ENCODE measurements at places on chromosomes 7 and 10.

- no peaks in the 10 kb centered on the region for H3K36me3 ChIP-seq
- no peak overlapping the region for H3K27ac ChIP-seq
- no peaks in the 10 kb centered on the region for H3K27me3 ChIP-seq
- DNase-seq = no peak
Observed at GRCh38 chr10:116269619-116270018, 3.4 kb downstream of the GFRA1 start.

DNA sequence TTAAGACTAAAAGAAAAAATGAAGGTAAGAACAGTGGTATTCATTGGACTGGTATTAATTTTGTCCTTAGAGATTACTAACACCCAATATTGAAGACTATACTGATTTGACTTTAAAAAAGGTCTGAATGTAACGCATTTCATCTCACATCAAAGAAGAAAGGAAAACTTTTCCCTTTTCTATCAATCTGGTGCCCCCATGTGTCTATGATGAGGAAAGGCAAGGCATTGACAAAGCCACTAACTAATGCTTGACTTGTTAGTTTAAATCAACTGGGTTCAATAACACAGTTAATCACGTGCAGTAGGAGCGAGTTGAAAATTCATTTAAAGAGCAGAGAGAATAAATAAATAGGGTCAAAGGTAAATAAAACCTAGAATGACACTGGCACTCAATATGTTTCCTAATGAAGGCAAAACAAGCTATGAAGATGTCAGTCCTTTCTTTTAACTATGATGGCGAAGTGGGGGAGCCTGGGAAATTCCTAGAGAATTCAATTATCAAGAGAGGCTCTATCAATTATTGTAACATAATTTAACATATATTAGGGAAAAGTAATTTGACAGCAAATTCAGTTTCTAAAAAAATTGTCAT, 180.9 kb downstream of the ANK3 start:
- no peak overlapping the region for H3K27ac ChIP-seq
- no peaks in the 10 kb centered on the region for H3K27me3 ChIP-seq
- H3K4me3 ChIP-seq = no peak overlapping the region
- H3K4me1 ChIP-seq = no peaks in the 10 kb centered on the region
- DNase-seq = no peak
- no peaks in the 10 kb centered on the region for H3K36me3 ChIP-seq

- H3K4me3 ChIP-seq = no peak overlapping the region
- no peaks in the 10 kb centered on the region for H3K4me1 ChIP-seq
- no peaks in the 10 kb centered on the region for H3K27me3 ChIP-seq
- no peak overlapping the region for H3K27ac ChIP-seq
Observed at GRCh38 chr7:34109936-34110780, 204.8 kb downstream of the BMPER start.

DNA sequence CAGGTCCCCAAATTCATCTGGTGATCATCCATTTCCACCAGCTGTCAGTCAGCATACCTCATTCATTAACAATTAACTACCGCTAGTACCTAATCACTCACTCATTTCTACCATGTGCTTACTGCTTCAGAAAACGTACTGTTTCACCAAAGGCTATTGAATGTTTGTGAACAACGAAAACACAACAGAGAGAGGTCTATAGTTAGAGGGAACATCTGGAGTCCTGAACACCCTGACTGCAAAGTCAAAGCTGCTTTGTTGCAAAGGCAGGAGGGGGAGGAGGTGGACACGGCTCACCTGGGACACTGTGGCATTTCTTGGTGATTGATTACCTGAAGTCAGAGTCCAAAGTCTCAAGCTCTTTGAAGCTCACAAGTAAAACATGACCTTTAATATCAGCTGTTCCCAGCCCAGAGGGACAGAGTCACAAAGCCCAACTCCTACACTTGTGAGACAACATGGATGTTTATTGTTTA, 342.3 kb upstream of the ADARB2 start:
- H3K4me1 ChIP-seq = no peaks in the 10 kb centered on the region
- DNase-seq = no peak
- no peaks in the 10 kb centered on the region for H3K27me3 ChIP-seq
- no peaks in the 10 kb centered on the region for H3K36me3 ChIP-seq

DNA sequence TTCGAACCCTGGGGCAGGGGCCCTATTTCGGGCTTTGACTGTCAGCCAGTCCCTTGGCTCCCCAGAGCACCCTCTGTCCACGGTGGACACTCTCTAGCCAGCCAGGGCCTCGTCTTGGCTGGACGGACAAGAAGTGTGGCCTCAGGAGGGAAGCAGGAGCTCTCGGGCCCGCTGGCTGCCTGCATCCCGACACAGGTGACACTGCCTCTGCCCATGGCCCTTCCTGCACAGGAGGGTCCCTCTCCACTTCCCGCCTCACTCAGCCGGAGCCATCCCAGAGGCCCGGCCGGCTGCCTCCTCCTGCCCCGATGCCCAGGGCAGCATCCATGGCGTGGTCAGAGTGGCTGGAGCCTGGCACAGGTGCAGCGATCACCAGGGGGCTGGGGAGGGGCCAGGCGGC, 7.9 kb downstream of the ADGRA1 start:
- no peaks in the 10 kb centered on the region for H3K4me1 ChIP-seq
- H3K27ac ChIP-seq = no peak overlapping the region
- no peaks in the 10 kb centered on the region for H3K27me3 ChIP-seq
- H3K4me3 ChIP-seq = no peak overlapping the region
- DNase-seq = no peak

- DNase-seq = peak; percentile 29
- H3K27ac ChIP-seq = peak overlapping the region; percentile 93
- H3K36me3 ChIP-seq = no peaks in the 10 kb centered on the region
- peak overlapping the region; percentile 62 for H3K4me3 ChIP-seq
Observed at GRCh38 chr10:119177708-119178371, 772 bp downstream of the PRDX3 start.

DNA sequence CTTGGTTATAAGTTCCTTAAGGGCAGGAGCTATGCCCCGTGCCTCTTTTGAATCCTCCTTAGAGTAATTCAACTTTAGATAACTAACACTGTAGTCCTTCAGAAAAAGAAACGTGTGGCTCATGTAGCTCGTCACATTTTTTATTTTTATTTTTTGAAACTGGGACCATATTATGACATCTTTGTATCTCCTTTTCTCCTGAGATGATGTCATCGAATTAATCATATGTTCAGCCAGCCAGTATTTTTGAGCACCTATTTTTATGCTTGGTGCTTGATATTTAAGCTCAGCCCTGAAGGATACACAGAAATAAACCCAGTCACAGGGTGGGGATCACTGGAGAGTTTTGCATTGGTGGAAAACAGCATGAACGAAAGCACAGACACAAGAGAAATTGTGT, 22.6 kb upstream of the CELF2 start:
- no peaks in the 10 kb centered on the region for H3K4me1 ChIP-seq
- no peak overlapping the region for H3K4me3 ChIP-seq
- H3K36me3 ChIP-seq = no peaks in the 10 kb centered on the region
- H3K27ac ChIP-seq = no peak overlapping the region
- DNase-seq = no peak

GRCh38 chr10:70162151-70162891, 8.0 kb downstream of the SAR1A start:
- peaks cover 4% of the 10 kb centered on the region for H3K4me1 ChIP-seq
- no peak overlapping the region for H3K27ac ChIP-seq
- no peaks in the 10 kb centered on the region for H3K27me3 ChIP-seq
- no peak for DNase-seq

DNA sequence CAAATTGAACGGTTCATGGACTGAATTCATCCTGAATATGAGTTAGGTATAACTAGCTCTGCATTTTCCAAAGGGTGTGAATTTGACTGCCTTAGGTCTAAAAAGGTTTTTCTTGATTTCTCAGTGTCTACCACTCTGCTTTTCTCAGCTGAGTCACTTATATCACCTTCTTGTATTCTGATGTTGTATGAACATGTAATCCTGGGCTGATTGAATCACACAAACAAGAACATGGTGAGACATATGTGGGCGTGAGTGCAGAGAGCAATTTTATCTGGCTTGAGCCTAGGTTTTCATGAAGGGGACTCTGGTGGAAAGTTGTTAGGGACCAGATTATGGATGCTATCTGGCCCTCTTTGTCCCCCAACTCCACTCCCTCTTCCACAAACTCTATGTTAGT, 239.8 kb downstream of the SUGCT start:
- no peak overlapping the region for H3K4me3 ChIP-seq
- no peak overlapping the region for H3K27ac ChIP-seq
- H3K4me1 ChIP-seq = no peaks in the 10 kb centered on the region
- H3K27me3 ChIP-seq = no peaks in the 10 kb centered on the region
- no peaks in the 10 kb centered on the region for H3K36me3 ChIP-seq
- DNase-seq = no peak

DNA sequence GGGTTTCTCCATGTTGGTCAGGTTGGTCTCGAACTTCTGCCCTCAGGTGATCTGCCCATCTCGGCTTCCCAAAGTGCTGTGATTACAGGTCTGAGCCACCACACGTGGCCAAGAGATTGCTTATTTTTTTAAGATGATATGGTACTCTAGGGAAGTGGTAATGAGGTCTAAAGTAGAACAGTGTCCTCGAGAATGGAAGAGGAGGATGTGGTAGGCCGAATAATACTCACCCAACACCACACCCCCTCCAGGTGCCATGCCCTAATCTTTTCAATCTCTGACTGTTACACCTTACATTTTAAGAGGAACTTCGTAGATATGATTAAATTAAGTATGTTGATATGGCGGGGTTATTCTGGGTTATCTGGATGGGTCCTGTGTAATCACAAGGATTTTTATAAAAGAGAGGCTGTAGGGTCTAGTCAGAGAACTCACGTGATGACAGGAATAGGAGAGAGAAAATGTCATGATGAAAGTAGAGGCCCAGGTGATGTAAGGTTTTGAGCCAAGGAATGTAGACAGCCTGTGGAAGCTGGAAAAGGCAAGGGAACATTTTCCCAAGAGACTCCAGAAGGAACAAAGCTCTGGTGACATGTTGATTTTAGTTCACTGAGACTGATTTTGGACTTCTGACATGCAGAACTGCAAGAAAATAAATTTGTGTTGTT, 29.5 kb downstream of the CDK13 start:
- no peaks in the 10 kb centered on the region for H3K4me1 ChIP-seq
- no peak for DNase-seq
- H3K36me3 ChIP-seq = no peaks in the 10 kb centered on the region
- no peaks in the 10 kb centered on the region for H3K27me3 ChIP-seq
- no peak overlapping the region for H3K27ac ChIP-seq

- no peaks in the 10 kb centered on the region for H3K4me1 ChIP-seq
- H3K36me3 ChIP-seq = no peaks in the 10 kb centered on the region
- H3K27me3 ChIP-seq = no peaks in the 10 kb centered on the region
Observed at GRCh38 chr10:95742485-95742884, 13.5 kb upstream of the ENTPD1 start.

DNA sequence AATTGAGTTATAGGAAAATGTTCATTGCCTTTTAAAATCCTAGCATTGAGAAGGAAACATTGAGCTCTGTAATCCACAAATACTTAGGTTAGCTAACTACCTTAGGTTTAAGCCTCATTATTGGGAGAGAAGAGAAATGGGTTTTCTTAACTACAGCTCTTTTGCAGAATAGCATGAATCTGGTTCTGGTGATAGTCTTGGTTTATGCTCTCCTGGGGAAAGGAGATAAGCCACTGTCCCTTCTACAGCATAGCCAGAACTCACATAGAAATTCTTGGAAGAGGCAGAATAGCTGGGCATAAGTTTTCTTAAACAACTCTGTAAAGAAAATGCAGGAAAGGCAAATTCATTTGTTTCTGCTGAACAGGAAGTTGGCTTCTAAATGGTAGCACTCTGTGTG, 378.6 kb upstream of the CHRM2 start:
- no peak overlapping the region for H3K4me3 ChIP-seq
- H3K27me3 ChIP-seq = no peaks in the 10 kb centered on the region
- no peaks in the 10 kb centered on the region for H3K4me1 ChIP-seq
- no peak overlapping the region for H3K27ac ChIP-seq
- DNase-seq = no peak
- no peaks in the 10 kb centered on the region for H3K36me3 ChIP-seq

DNA sequence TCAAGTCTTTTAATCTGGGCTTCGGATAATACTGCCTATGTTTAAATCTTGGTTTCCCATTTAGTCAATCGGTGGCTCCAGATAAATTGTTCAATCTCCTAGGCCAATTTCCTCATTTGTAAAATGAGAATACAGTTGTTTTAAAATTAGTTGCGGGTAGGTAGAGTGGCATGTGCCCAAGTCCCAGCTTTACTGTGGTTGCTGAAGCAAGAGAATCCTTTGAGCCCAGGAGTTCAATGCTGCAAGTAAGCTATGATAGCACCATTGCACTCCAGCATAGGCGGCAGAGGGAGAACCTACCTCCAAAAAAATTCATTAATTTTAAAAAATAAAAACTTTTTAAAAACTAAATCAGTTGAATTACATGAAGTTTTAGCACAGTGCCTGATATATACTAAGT, 7.3 kb downstream of the RNF216 start:
- H3K4me3 ChIP-seq = no peak overlapping the region
- no peaks in the 10 kb centered on the region for H3K36me3 ChIP-seq
- H3K27me3 ChIP-seq = no peaks in the 10 kb centered on the region
- DNase-seq = no peak

- no peaks in the 10 kb centered on the region for H3K36me3 ChIP-seq
- H3K4me3 ChIP-seq = no peak overlapping the region
- no peaks in the 10 kb centered on the region for H3K4me1 ChIP-seq
- H3K27me3 ChIP-seq = no peaks in the 10 kb centered on the region
- DNase-seq = no peak
- H3K27ac ChIP-seq = no peak overlapping the region
Observed at GRCh38 chr10:129390147-129390546, 76.9 kb upstream of the MGMT start.

DNA sequence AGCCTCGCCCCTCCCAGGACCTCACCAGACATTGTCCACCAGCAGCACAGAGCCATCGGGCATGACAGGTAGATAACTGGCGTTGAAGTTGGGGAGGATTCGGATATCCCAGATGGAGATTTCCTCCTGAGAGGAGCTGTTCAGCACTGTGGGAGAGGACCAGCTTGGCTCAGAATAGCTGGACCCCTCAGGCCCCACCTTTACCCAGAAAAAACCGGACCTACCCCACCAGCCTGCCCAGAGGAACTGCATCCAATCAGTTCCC, 1.5 kb downstream of the TRAPPC14 start:
- H3K4me1 ChIP-seq = peaks cover 8% of the 10 kb centered on the region
- H3K27ac ChIP-seq = no peak overlapping the region
- H3K27me3 ChIP-seq = no peaks in the 10 kb centered on the region
- H3K4me3 ChIP-seq = no peak overlapping the region
- no peak for DNase-seq
- no peaks in the 10 kb centered on the region for H3K36me3 ChIP-seq

GRCh38 chr7:83608716-83609115, 40.2 kb downstream of the SEMA3E start:
- no peaks in the 10 kb centered on the region for H3K36me3 ChIP-seq
- no peak overlapping the region for H3K27ac ChIP-seq

Data from testis (tissue), 5 donors.